ENCODE measurements at places on chromosomes 2 and 18. TPM values are rescaled to one million over a fixed set of nuclear protein-coding genes. Genes with fewer than 3 reads are reported as not detected.

- no peak for DNase-seq
- H3K27ac ChIP-seq, result peak overlapping the region; percentile 52
- peaks cover 53% of the 10 kb centered on the region for H3K4me1 ChIP-seq
Observed at GRCh38 chr2:65278531-65278981, 50.9 kb downstream of the ACTR2 start.

- no peaks in the 10 kb centered on the region for H3K27me3 ChIP-seq
- H3K36me3 ChIP-seq, result no peaks in the 10 kb centered on the region
- no peak for DNase-seq
- no peak overlapping the region for H3K4me3 ChIP-seq
- H3K27ac ChIP-seq, result no peak overlapping the region
- H3K4me1 ChIP-seq, result no peaks in the 10 kb centered on the region
Observed at GRCh38 chr2:213104092-213104902, 47.1 kb downstream of the IKZF2 start.

- H3K36me3 ChIP-seq, result no peaks in the 10 kb centered on the region
- no peaks in the 10 kb centered on the region for H3K4me1 ChIP-seq
- no peaks in the 10 kb centered on the region for H3K27me3 ChIP-seq
- peak; percentile 2 for DNase-seq
Observed at GRCh38 chr18:11665146-11665545, 23.9 kb upstream of the GNAL start.

DNA sequence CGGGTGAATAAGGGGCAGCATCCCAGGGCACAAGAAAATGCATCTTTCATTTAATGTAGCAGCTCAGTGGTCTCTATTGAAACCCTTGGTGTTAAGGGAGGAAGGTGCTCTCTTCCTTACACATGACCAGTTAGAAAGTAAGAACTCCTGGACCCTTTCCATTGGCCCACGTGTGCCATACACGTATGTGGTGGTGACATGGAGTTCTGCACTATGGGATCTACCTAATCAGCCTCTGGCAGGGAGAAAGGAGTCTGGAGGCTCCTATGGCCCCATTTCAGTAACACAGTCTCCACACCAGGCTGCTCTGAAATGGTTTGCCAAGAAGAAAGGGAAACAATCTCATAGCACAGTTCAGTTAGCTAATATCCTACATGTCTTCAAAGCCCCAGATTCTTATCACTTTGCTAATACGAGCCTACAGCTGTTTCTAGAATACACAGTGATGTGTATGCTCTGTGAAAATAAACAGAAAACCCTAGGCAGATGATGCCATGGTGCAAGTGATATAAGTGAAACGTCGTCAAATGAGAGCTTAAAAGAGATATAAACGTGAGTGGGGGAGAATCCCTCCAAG lies 7.0 kb downstream of the EFEMP1 start:
- no peak overlapping the region for H3K4me3 ChIP-seq
- H3K27me3 ChIP-seq, result no peaks in the 10 kb centered on the region
- H3K36me3 ChIP-seq, result peaks cover 8% of the 10 kb centered on the region
- no peak for DNase-seq
- H3K4me1 ChIP-seq, result no peaks in the 10 kb centered on the region
- H3K27ac ChIP-seq, result no peak overlapping the region

The DPYSL5 gene
- total RNA-seq, result not detected

GRCh38 chr18:4107049-4107467 lies 348.0 kb downstream of the DLGAP1 start:
- H3K27ac ChIP-seq, result no peak overlapping the region
- no peak overlapping the region for H3K4me3 ChIP-seq
- DNase-seq, result no peak
- no peaks in the 10 kb centered on the region for H3K4me1 ChIP-seq

The FEV gene
- total RNA-seq, result not detected

The ZNF892 gene
- total RNA-seq, result 3.8 TPM

DNA sequence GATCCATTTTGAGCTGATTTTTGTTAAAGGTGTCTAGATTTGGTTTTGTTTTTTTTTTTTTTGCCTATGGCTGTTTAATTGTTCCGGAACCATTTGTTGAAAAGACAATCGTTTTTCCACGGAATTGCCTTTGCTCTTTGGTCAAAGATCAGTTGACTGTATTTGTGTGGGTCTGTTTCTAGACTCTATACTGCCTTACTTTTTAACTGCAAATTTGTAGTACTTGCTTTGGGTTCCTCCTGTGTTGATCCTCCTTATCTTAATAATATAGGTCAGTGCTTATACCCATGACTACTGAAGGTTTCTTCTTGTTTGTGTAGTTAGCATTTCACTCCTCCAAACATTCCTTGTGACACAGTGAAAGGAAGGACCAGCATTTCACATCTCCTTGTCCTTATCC lies 30.4 kb downstream of the CERS6 start:
- peaks cover 12% of the 10 kb centered on the region for H3K4me1 ChIP-seq
- H3K27ac ChIP-seq, result no peak overlapping the region

DNA sequence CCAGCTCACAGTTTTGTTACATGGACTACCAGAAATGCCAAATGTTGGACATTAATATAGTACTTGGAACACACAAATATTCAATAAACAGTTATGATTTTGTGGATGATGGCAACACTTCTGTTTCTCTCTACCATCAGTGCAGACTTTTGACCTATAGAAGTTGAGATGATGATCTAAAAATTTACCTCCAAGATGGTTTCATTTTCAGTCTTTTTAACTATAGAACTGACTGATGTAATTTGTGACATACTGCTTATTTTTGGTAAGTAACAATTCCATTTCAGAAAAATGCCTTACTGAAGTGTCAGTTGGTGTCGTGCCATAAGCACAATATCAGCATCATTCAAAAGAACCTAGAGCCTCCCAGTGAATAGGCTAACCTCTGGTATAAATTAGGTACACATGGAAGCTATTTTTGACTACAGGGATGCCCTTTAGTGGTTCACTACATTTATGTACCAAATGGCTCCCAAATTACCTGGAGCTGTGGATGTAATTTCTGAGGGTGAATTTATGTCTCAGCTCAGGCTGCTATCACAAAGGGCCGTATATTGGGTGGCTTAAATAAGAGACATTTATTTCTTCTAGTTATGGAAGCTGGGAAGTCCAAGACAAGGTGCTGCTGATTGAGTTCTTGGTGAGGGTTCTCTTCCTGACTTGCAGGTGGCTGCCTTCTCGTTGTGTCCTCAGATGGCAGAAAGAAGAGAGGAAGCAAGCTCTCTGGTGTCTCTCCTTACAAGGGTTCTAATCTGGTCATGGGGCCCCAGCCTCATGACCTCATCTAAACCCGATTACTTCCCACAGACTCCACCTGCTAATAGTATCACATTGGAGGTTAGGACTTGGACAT lies 66.5 kb downstream of the ALPK2 start:
- no peaks in the 10 kb centered on the region for H3K4me1 ChIP-seq
- no peaks in the 10 kb centered on the region for H3K27me3 ChIP-seq
- no peak overlapping the region for H3K4me3 ChIP-seq

- no peak overlapping the region for H3K27ac ChIP-seq
- no peaks in the 10 kb centered on the region for H3K36me3 ChIP-seq
- DNase-seq, result no peak
- H3K4me1 ChIP-seq, result peaks cover 45% of the 10 kb centered on the region
- H3K4me3 ChIP-seq, result no peak overlapping the region
Observed at GRCh38 chr2:62473246-62473827, 32.7 kb downstream of the TMEM17 start.

GRCh38 chr2:205609113-205609512 lies 73.2 kb upstream of the NRP2 start:
- H3K36me3 ChIP-seq, result no peaks in the 10 kb centered on the region
- no peak overlapping the region for H3K27ac ChIP-seq
- H3K4me3 ChIP-seq, result no peak overlapping the region
- no peak for DNase-seq
- no peaks in the 10 kb centered on the region for H3K27me3 ChIP-seq

DNA sequence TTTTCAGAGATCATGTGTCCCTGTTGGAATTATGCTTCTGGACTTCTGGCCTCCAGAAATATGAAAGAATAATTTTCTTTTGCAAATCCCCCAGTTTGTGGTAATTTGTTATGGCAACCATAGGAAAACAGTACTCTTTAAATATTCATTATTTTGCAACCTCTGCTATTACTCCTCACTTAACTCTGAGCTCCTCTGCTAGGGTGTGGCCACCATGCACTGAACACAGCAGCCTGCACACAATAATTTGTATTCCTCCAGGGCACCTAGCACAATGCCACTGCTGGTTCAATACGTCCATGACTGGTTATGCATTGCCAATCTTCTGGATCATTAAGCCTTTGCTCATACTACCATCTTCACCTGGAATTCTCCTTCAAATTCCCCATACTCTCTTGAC lies 232.0 kb downstream of the CNTNAP5 start:
- H3K27me3 ChIP-seq, result no peaks in the 10 kb centered on the region
- H3K36me3 ChIP-seq, result no peaks in the 10 kb centered on the region
- DNase-seq, result no peak
- no peaks in the 10 kb centered on the region for H3K4me1 ChIP-seq

GRCh38 chr2:120206022-120206581 lies 17.1 kb downstream of the TMEM185B start:
- H3K27me3 ChIP-seq, result no peaks in the 10 kb centered on the region
- H3K27ac ChIP-seq, result no peak overlapping the region
- no peaks in the 10 kb centered on the region for H3K36me3 ChIP-seq
- no peak overlapping the region for H3K4me3 ChIP-seq
- H3K4me1 ChIP-seq, result peaks cover 8% of the 10 kb centered on the region

GRCh38 chr2:39571111-39571731 lies 94.5 kb upstream of the TMEM178A start:
- no peak overlapping the region for H3K4me3 ChIP-seq
- H3K27me3 ChIP-seq, result no peaks in the 10 kb centered on the region
- no peak for DNase-seq
- peaks cover 4% of the 10 kb centered on the region for H3K4me1 ChIP-seq
- no peaks in the 10 kb centered on the region for H3K36me3 ChIP-seq

- H3K27ac ChIP-seq, result no peak overlapping the region
- no peaks in the 10 kb centered on the region for H3K27me3 ChIP-seq
- H3K4me3 ChIP-seq, result no peak overlapping the region
- no peak for DNase-seq
Observed at GRCh38 chr2:212489719-212490346, 48.8 kb downstream of the ERBB4 start.

DNA sequence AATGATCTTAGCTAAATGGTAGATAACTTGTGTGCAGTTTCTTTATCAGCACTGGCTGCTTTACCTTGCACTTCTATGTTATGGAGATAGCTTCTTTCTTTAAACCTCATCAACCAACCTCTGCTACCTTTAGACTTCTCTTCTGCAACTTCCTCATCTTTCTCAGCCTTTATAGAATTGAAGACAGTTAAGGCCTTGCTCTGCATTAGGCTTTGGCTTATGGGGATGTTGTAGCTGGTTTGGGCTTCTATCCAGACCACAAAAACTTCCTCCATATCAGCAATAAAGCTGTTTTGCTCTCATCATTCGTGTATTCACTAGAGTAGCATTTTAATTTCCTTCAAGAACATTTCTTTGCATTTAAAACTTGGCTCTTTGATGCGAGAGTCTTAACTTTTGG lies 123.7 kb downstream of the PIK3C3 start:
- peaks cover 45% of the 10 kb centered on the region for H3K36me3 ChIP-seq
- H3K4me1 ChIP-seq, result no peaks in the 10 kb centered on the region
- no peak overlapping the region for H3K27ac ChIP-seq
- H3K4me3 ChIP-seq, result no peak overlapping the region

GRCh38 chr2:197131558-197131855 lies 179.1 kb downstream of the ANKRD44 start:
- no peak overlapping the region for H3K4me3 ChIP-seq
- H3K36me3 ChIP-seq, result peaks cover 6% of the 10 kb centered on the region
- DNase-seq, result no peak

The MAP2 gene
- total RNA-seq, result 44.0 TPM

DNA sequence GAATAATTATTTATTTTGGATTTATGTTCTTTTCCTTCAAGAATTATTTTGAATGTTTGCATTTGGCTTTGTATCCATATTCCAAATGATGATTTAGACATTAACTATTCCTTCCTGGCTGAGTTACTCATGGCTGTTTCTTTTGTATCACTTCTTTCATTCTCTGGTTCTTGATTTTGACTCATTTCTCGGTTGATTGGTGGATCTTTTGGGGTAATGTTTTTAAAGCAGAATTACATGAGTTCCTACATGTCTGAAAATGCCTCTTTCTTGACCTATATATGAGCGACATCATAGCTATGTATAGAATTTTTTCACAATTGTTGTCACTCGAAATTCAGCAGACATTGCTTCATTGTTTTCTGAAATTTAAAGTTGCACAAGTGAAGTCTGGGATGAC lies 39.5 kb downstream of the CYP26B1 start:
- H3K36me3 ChIP-seq, result no peaks in the 10 kb centered on the region
- H3K4me1 ChIP-seq, result no peaks in the 10 kb centered on the region
- no peak overlapping the region for H3K4me3 ChIP-seq
- no peak for DNase-seq
- peaks cover 5% of the 10 kb centered on the region for H3K27me3 ChIP-seq

- no peaks in the 10 kb centered on the region for H3K27me3 ChIP-seq
- H3K4me1 ChIP-seq, result peaks cover 8% of the 10 kb centered on the region
- no peaks in the 10 kb centered on the region for H3K36me3 ChIP-seq
Observed at GRCh38 chr18:23629444-23629946, 33.2 kb downstream of the ANKRD29 start.

DNA sequence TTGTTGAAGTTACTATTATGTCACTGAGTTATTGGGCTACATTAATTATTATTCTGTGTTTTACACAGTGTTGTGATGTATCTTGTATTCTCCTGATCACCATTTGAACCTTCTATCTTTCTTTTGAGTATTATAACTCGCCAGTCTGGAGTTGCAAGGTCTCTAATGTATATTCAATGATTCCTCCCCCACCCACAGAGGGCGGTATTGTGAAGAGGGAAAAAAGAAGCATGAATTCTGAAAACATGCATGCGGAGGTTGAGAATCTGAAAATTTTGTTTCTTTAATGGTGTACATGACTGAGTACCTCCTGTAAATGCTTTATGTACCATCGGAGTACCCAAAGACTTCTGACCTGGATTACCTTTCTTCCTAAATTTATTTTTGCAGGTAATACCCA lies 266.6 kb downstream of the NR4A2 start:
- no peak overlapping the region for H3K4me3 ChIP-seq
- no peak overlapping the region for H3K27ac ChIP-seq
- no peaks in the 10 kb centered on the region for H3K4me1 ChIP-seq
- no peaks in the 10 kb centered on the region for H3K36me3 ChIP-seq

The GAREM2 gene
- total RNA-seq, result 1.9 TPM

The MRPS5 gene
- total RNA-seq, result 55.2 TPM

DNA sequence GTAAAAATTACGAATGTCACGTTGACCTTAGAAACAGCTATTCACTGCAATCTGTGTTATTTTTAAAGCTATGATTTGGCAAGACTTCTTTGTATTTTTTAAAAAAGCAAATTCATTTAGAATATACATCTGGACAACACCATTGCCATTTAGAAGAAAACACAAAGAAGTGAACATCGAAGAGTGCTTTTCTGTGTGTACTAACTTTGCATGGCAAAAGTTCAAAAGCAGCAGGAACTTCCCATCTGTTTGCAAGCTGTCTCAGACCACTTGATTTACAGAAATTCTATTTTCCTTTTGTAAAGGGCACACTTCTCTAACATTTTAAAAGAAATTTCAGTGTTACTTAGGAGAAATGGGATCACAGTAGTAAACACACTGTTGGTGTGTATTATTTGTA lies 145.9 kb downstream of the CALCRL start:
- DNase-seq, result no peak
- no peaks in the 10 kb centered on the region for H3K27me3 ChIP-seq
- no peak overlapping the region for H3K27ac ChIP-seq
- H3K4me1 ChIP-seq, result no peaks in the 10 kb centered on the region
- H3K36me3 ChIP-seq, result no peaks in the 10 kb centered on the region

Measured in upper lobe of right lung (tissue), 1 donor.